ENCODE measurements at places on chromosomes 6 and 20.

DNA sequence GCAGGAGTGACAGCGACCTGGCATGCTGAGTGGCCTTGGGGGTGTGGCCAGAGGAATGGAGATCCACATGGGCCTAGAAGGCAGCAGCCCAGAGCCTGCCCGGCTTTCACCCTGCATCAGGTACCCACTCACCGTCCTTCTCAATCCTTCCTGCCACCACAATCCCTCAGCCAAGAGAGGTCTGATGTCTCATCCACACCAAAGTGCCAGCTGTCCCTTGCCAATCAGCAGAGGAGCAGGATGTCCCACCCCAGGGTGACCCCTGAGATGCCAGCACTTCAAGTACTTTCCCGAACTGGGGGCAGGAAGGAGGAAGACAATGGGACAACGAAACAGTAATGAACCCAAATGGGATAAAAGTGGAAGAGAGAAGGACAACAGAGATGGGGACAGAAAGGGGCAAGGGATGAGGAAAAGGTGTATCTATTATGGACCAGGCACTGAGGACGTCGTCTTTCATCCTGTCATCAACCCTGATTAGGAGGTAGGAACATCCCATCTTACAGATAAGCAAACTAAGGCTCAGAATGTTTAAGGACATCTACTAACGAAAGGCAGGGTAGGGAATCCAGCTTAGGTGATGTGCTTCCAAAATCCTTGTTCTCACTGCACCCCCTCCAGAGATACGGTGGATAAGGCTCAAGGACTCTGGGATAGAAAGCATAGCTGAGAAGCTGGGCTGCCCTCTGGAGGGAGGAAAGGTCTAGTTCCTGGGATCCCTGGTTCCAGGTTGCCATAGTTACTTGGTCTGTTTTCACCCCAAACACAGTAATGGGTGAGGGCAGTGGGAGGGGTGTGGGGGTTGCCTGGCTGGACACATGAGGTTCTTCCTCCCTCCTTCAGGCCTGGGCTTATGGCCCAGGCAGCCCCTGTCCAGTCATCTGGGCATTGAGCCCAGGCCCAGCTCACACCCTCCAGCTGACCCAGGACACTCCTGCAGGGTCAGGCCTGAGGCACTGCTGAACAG lies 4.5 kb upstream of the TNXB start:
- no peak for DNase-seq

- no peak for DNase-seq
These were observed 174.0 kb downstream of the AIG1 start for GRCh38 chr6:143234734-143235133.

DNA sequence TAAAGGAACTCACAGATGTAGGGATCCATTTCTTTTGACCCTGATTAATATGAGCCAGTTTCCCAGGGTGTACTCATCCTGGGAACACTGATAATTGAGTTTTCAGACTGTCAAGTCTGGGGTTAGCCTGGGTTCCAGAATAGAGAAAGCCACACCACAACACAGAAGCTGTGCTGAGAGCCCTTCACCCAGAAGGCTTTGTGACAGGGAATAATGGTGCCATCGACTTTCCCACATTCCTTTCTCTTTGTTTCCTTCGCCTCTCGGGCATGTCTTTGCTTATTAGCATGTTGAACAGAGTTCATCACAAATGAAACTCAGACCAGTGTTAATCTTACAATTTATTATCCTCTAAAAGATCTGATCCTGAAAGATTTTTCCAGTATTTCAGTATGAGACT lies 95.0 kb downstream of the TCP11 start:
- DNase-seq, result no peak

DNA sequence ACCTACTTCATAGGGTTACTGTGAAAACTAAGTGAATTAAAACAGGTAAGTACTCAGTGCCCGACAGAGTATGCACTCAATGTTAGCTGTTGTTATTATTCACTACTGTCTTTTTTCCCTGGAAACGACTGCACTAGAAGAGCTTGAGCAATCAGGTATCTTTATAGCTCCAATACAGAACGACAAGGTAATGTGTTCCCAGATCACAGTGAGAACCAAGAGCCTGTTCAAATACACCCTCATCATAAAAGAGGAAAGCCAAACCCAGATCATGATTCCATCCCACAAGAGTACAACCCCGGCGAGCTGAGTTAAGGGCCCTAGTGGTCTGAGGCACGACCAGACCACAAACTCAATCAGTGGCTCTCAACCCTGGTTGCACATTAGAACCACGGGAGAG lies 9.8 kb downstream of the MRPS18A start:
- no peak for DNase-seq

DNA sequence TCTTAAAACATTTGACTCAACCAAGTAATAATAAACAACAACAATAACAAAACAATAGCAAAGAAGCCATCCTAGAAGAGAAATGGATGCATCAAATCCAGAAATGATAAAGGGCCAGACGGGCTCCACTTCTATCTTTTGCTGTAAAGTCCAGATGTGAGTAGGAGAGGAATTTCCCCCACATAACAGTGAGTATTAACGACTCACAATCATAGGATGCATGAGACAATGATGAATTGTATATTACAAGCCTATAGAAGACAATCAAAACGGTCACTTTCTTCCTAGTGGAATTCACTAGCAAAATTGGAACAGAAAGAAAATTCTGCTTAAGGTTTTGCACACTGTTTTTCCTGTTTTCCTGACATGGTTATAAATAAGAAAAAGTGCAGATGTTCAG lies 97.0 kb upstream of the PREP start:
- DNase-seq, result no peak

- DNase-seq, result no peak
These were observed 470.4 kb downstream of the TFAP2B start for GRCh38 chr6:51289041-51289440.

GRCh38 chr6:79048611-79049010 lies 29.4 kb downstream of the PHIP start:
- no peak for DNase-seq

GRCh38 chr6:122838060-122838780 lies 49.2 kb downstream of the SMPDL3A start:
- no peak for DNase-seq

GRCh38 chr20:62646851-62647520 lies 4.7 kb downstream of the SLCO4A1 start:
- no peak for DNase-seq

- no peak for DNase-seq
These were observed 74.0 kb downstream of the HAO1 start for GRCh38 chr20:7866285-7866684.

- DNase-seq, result no peak
These were observed 343.2 kb upstream of the SULF2 start for GRCh38 chr20:48128436-48128835.

- no peak for DNase-seq
These were observed 185.5 kb upstream of the PMEPA1 start for GRCh38 chr20:57895161-57895855.

DNA sequence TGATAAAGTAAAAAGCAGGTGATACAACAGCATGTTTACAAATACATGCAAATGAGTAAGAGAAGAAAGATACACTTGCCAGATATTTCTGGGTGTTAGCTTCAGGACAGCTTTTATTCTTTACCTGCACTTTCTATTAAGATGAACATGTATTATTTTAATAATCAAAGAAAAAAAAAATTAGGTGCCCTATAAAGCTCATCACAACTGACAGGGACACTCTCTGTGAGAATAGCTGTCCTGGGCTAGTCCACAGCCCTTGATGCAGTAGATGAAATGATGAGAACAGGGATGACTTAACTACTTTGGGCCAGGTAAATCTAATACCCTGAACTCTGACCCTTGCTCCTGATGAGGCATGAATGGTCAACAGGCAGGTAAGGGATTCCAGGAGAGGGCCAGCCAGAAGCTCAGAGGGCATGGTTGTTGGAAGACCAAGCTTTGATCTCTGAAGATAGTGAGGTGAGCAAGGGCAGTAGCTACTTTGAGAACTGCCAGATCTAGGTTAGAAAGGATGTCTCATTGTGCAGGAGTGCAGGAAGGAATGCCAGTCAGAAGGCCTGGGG lies 15.6 kb downstream of the NSFL1C start:
- no peak for DNase-seq

DNA sequence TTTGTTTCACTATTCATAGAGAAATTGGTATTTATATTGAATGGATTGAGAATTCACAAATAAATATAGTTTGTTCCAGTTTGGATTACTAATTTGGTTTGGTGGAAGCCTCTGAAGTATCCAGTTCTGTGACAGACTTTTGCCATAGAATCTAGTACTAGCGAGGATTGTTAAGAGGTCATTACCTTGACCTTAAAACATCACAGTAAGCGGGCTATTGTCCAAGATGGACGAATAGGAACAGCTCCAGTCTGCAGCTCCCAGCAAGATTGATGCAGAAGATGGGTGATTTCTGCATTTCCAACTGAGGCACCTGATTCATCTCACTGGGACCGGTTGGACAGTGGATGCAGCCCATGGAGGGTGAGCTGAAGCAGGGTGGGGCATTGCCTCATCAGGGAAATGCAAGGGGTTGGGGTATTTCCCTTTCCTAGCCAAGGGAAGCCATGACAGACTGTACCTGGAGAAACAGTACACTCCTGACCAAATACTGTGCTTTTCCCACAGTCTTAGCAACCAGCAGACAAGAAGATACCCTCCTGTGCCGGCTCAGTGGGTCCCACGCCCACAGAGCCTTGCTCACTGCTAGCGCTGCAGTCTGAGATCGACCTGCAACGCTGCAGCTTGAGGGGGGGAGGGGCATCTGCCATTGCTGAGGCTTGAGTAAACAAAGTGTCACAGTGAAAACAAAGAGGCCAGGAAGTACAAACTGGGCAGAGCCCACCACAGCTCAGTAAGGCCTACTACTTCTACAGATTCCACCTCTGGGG lies 66.4 kb upstream of the NEDD9 start:
- DNase-seq, result no peak

- peak; percentile 39 for DNase-seq
These were observed 3.7 kb downstream of the OGFR start for GRCh38 chr20:62808211-62808865.

DNA sequence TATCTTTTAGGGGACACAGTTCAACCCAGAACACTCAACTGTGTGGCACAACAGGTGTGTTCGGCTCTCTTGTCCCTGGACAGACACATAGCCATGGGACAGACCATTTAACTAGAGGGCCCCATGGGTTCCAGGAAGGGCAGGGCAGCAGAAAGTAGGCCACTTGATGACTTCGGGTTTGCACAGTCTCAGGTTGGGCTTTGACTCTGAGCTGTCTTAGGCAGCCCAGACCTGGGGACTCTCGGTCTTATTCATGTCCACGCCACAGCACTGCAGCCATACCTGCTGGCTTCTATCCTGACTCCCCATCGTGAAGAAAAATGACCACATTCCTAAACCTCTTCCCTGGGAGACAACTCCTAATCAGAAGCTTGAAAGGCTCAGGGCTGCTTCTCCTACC lies 146.1 kb upstream of the AKAP12 start:
- no peak for DNase-seq

DNA sequence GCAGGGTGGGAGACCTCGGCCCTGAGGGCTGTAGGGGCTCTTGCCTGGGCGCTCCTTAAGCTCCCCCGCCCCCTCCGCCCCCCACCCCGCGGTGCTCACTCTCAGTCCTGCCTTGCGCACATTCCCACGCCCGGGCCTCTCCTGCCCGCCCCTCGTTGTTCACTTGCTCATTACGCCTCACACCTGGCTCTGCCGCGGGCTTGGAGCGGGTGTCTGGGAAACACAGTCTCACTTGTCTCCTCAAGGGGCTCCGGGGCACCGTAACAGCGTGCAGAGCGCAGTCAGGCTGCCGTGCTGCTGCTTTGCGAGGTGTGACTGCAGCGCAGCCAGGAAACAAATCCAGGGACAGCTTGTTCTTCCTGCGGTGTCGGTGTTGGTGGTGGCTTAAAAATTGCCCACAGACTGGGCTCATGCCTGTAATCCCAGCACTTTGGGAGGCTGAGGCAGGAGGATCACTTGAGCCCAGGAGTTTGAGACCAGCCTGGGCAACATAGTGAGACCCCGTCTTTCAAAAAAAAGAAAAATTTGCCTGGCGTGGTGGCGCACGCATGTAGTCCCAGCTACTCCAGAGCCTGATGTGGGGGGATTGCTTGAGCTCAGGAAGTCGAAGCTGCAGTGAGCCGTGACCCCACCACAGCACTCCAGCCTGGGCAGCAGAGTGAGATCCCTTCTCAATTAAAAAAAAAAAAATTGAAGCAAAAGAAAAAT lies 4.6 kb downstream of the NPBWR2 start:
- no peak for DNase-seq

- DNase-seq, result no peak
These were observed 151.3 kb downstream of the DLL1 start for GRCh38 chr6:170139531-170139930.

DNA sequence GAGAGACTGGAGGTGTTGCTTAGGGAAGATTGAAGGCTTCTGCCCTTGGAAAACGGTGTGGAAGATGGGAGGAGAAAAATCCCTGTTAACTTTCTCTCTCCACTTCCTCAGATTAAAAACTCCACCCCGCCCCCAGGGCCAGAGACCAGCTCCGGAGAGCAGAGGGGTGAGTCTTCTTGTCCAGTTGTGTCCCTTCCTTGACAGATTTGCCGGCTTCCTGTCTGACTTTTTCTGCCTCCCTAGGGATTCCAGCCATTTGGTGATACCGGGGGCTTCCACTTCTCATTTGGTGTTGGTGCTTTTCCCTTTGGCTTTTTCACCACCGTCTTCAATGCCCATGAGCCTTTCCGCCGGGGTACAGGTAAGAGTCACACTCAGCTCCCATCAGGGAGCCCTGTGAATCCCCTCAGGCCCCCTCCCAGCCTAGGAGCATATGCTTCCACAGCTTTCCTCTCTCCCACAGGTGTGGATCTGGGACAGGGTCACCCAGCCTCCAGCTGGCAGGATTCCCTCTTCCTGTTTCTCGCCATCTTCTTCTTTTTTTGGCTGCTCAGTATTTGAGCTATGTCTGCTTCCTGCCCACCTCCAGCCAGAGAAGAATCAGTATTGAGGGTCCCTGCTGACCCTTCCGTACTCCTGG lies 1.7 kb downstream of the RNF5 start:
- DNase-seq, result no peak

DNA sequence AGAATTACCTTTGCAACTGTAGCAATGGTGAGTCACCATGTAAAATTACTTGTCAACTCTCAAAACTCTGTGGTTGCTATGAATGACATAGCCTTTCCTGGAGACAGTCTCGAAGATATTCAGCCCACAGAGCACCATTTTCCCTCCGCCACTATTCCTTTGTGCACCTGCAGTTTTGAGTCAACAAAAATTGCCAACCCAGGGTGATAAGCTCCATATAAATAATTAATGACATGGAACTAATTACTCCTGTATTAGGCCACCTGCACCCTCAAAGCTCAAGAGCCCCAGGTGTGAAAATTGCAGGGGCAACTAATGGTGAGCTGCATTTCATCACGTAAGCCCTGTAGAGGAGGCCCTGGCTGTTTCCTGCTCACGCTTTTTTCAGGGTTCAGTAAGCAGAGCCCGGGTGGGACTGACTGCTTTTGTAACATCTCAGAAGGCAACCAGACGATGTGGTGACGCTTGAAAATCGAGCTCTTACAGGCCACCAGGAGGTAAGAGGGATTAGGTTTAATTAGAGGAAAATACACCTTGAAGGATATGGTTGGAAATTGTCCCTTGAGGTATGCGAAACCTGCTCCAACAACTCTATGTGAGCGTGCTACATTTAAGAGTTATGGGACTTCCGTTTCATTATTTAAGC lies 70.8 kb downstream of the BMP2 start:
- no peak for DNase-seq

Measured in NCI-H1092 (cell line).